ENCODE measurements at places on chromosomes 1 and 21.

DNA sequence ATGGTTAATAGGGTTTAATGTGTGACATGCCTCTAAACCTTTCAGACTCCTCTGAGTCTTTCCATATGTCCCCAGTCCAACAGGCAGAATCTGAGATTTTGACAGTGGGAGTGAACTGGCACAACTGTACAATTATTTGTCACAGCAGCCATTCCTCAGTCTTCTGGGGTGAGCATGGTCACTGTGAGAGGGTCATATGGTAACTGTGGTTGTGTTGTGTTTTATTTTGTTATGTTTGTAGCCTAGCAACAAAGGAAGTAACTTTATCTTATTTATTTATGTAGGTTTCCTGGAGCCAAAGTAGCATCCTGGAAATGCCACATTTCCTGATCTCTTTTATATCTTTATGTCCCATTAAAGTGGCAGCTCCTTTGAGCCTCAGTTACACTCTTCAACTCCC lies 1067.9 kb downstream of the TTLL7 start:
- DNase-seq = no peak

DNA sequence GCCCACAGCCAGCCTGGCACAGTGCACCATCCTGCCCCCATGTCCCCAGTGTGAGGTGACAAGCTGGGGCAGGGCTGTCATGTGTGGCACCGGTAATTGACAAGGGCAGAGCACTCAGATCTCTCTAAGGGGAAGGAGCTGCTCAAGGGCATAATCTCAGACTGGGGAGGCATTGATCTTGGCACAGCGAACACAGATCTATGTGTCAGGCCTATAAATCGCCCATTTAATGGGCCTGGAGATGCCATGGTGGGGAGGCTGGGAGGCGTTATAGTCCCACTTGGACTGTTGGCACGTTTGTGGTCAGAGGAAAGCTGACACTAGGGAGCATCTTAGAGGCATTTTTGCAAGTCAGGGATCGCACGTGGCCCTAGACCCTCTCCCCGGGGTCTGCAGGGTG lies 594.1 kb downstream of the PTPRU start:
- peak; percentile 17 for DNase-seq

- DNase-seq = no peak
Observed at GRCh38 chr1:85280636-85281035, 4.2 kb upstream of the BCL10 start.

GRCh38 chr1:2554621-2555387 lies 1.4 kb upstream of the TNFRSF14 start:
- no peak for DNase-seq

- DNase-seq = peak; percentile 34
Observed at GRCh38 chr1:7136166-7136953, 351.1 kb downstream of the CAMTA1 start.

DNA sequence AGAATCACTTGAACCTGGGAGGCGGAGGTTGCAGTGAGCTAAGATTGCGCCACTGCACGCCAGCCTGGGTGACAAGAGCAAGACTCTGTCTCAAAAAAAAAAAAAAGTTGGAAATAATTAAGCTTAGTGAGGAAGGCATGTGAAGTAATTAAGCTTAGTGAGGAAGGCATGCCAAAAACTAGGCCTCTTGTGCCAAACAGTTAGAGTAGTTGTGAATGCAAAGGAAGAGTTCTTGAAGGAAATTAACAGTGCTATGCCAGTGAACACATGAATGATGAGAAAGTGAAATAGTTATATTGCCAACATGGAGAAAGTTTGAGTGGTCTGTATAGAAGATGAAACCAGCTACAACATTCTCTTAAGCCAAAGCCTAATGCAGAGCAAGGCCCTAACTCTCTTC lies 85.0 kb downstream of the MAN1A2 start:
- no peak for DNase-seq

DNA sequence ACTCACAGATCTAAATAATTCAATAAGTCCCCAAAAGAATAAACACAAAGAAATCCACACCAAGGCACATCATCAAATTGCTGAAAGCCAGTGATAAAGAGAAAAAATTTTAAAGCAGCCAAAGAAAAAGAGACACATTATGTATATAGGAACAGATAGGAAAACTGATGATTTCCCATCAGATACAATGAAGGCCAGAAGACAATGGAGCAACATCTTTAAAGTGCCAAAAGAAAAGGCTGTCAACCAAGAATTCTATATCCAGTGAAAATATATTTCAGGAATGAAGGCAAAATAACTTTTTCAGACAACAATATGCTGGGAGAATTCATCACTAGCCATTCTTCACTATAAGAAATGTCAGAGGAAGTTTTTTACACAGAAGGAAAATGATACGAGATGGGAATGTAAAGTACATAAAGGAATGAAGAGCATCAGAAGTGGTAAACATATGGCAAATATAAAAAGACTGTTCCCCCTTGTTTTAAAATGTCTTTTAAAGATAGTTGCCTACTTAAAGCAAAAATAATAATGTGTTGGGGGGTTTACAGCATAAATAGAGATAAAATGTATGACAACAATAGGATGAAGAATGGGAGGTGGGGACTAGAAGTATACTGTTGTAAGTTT lies 9.4 kb upstream of the MYOG start:
- no peak for DNase-seq

- DNase-seq = no peak
Observed at GRCh38 chr21:18114810-18115209, 129.8 kb upstream of the CHODL start.

GRCh38 chr1:172286629-172287076 lies 133.8 kb upstream of the C1orf105 start:
- DNase-seq = no peak

DNA sequence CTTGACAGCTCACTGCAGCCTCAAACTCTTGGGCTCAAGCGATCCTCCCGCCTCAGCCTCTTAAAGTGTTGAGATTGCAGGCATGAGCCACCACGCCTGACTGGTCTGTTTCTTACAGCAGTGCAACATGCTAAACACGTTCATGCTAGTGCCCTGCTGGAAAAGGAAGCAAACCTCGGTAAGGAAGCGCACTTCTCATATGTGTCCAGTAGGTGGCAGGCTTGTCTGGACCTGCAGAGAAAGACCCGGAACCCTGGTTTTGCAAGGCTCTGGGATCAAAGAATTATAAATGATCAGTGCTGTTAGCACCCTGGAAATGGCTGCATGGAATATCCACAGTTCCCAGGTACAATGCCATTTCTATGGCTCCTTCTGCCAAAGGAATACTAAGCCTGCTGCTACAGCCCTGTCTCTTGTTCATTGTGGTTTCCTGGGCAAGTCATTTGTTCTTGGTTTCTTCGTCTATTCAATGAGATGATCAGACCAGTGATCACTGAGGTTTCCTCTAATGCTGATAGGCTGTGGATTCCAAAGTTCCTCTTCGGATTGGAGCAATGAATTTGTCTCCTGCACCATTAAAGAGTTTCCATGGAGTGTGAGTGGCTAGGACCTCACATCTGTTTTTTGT lies 15.9 kb downstream of the RNU5D-1 start:
- no peak for DNase-seq

DNA sequence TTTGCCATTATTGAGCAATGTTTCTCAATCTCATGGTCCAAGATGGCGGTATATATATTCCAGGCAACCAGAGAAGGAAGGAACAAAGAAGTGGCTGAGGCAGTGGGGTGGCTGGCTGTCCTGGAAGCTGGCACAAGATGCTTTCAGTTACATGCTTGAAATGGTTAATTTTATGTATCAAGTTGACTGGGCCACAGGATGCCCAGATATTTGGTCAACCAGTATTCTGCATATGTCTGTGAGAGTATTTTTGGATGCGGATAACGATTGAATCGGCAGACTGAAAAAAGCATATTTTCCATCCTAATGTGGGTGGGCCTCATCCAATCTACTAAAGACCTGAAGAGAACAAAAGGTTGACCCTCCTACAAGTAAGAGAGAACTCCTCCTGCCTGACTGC lies 55.2 kb downstream of the MAP3K7CL start:
- DNase-seq = no peak

DNA sequence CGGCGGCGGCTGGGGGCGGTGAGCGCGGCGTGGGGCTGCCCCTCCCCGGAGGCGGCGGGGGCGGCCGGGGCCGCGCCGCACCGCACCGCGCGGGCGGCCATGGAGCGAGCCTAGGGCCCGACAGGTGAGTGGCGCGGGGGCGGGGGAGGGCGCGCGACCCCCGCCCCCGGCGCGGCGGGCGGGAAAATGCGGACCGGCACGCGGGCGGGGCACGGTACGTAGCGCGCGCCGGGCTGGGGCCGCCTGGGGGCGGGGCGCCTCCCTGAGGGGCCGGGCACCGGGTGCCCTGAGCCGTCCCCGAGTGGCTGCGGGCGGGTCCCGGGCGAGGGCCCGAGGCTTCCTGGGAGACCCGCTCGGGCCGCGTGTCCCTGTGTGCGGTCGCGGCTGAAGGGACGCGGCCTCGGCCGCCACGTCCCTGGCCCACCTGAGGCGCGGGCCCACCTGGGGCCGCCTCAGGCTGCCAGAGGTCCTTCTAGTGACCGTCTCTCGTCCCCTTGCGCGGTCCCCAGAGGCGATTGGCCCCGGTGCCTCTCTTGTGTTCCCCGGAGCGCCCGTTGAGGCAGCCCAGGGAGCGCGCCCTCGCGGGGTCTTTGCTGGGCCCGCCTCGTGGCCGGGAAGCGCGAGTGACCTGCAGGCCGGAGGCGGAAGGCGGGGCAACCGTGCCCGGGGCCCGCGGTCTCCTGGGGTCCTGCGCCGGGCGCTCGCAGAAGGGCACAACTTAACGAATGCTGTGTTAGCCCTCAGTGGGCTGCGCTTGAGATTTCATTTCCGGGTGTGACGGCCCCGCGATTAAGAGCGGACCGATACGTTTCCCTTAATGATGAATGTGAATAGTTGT lies 500 bp downstream of the FAM20B start:
- DNase-seq = peak; percentile 75

GRCh38 chr1:194512957-194513356 lies 1326.5 kb upstream of the B3GALT2 start:
- no peak for DNase-seq

GRCh38 chr1:21508580-21509350 lies 458 bp upstream of the ALPL start:
- DNase-seq = no peak

GRCh38 chr1:155069551-155070157 lies 6.1 kb downstream of the EFNA4 start:
- DNase-seq = no peak

- no peak for DNase-seq
Observed at GRCh38 chr1:217968085-217968484, 317.0 kb upstream of the RRP15 start.

- no peak for DNase-seq
Observed at GRCh38 chr21:25370311-25370744, 237.0 kb downstream of the MRPL39 start.

DNA sequence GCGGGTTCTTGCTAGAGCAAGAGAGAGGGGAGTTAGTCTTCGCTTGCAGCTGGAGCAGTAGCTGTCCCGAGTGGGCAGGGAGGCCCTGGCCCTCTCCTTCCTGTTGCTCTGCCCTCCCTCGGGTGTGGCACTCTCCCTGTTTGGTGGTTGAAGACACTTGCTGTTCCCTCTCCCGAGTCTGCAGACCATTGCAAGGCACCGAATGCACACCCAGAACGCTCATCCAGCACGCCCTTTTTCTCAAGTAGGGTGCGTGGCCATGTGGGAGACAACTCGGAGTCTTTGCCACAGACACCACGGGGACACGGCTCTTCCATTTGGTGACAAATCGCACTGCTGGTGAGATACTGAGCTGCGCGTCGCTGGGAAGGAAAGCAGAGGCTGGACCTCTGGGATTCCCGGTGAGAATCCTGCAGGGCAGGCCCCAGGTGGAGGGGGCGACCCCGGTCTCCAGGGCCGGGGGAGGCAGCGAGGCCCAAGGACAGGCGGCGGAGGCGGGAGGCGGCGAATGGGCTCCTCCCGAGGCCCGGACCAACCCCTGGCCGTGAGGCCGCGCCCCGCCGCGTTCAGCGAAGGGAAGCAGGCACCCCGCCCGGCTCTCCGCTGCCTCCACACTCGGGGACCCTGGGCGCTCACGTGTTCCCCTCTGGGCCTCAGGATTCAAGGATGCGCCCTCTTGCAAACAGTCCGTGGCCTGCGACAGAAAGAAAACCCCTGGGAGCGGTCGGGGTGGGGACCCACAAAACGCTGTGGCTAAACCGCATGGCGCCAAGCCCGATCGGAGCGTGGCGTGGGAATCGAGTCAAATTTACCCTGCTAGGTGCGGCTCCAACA lies 10.4 kb upstream of the TMEM200B start:
- no peak for DNase-seq

- no peak for DNase-seq
Observed at GRCh38 chr1:8239306-8240023, 78.4 kb upstream of the SLC45A1 start.

DNA sequence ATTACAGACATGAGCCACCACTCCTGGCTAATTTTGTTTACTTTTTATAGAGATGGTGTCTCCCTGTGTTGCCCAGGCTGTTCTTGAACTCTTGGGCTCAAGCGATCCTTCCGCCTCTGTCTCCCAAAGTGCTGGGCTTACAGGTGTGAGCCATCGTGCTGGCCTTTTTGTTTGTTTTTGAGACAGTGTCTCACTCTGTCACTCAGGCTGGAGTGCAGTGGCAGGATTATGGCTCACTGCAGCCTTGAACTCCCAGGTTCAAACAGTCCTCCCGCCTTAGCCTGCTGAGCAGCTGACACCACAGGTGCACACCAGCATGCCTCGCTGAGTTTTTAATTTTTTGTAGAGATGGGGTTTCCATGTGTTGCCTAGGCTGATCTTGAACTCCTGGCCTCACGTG lies 49.1 kb downstream of the ADARB1 start:
- no peak for DNase-seq

GRCh38 chr1:199298825-199299224 lies 660.0 kb downstream of the PTPRC start:
- DNase-seq = no peak

DNA sequence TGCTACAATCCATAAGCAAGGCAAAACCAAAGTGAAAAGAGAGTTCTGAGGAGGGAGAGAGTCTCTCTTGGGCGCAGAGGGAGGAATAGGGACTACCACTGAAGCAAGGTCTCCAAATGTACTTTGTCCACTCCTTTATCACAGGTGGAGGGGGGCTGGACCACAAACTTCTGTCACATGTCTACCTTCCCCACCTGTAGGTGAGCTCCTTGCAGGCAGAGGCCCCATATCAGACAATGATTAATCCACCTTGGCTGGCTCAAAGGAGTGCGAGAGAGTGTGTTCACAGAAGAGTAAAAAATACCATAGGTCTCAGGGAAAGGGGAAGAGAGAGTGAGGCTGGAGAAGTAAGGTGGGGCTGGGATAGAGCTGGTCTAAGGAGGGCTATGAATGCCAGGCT lies 4.5 kb downstream of the BEND5 start:
- no peak for DNase-seq

DNA sequence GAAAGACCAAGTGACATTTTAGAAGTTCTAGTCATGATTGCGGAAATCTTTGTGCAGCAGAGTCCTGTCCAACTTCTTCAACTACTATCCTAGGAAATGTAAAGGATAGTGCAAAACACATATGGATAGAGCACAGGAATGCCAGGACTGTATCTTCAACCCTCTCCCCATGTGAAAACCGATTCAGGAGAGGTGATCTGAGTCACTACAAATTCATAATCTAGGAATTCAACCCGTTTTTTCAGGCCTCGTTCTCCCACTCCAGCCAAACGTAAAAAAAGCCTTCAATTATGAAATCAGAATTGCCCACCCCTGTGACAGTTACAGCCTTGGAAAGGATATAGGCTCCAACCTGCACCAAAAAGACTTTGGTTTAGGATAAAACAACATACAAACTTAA lies 52.9 kb upstream of the RGS1 start:
- DNase-seq = no peak
